Stimulated activated CD8-positive, alpha-beta memory T cell treated with anti-CD3 and anti-CD28 coated beads, Interleukin-7, amount 100 ng/mL, for 48 hours (primary cell): ENCODE measurements at places on chromosomes 2 and 18.

DNA sequence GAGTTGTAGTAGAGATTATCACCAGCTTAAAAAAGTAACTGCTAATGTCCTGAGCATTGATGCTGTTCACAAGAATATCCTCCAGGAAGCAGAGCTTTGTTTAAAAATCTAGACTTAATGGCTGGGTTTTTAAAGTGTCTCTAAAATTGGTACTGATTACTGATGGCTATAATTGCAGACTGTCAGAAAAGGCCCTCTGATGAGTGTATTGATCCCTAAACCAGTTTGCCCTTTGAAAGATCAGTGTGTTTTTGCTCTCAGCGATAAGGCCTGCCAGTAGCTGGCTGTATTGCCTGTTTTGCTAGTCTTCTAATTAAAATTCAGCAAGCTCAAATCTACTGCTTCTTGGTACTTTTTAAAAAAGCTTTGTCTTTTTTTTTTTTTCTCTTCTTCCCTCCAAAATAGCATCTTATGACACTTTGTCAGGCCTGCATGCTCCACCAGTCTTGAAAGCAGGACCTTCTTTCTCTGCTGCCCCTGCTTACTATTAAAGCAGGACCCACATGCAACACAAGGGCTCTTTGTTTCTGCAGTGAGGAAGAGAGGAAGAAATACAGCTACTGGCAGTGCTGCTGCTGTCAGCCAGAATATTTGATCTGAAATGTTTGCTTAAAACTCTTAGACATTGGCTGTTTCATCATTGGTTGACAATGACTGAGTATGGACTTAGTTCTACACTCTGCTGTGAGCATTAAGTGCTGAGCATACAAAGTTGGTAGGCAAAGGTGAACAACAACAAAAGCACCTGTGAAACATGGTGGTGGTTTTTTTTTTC, 1.8 kb downstream of the SEC11C start:
- no peak for DNase-seq

DNA sequence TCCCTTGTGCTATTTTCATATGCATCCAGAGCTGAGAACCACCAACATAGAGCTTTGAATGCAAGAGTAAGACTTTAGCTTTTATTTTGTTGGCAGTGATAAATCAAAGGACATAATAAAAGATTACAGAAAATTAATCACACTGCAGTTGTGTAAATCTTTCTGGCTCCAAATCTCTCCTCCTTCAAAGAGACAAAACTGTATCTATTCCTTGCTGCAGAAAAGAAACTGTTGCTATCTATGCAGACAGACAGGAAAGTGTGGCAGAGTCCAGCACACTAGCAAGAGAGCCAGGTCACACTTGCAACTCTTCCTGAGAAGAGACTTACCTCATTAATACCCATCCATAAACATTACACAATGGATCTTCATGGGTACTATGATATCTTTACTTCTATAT, 57.5 kb downstream of the DTNB start:
- no peak for DNase-seq

GRCh38 chr2:3604991-3605961, 10.4 kb downstream of the COLEC11 start:
- no peak for DNase-seq

DNA sequence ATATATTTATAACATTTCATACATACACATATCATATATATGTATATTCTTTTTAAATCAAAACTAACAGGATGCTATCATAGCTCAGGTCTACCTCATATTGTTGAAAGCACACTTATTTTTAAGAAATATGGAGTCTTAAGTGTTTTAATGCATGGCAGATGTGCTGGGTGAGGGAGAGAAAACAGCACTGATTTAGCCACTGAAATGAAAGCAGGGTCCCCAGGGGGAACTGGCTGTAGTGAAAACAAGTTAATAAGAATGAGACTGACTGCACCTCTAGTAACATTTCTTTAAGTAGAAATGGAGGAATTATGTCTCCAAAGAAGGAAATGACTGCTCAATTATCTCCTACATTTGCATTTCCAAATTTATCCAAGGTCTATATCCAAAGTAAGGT, 857.8 kb downstream of the DCDC2C start:
- no peak for DNase-seq

DNA sequence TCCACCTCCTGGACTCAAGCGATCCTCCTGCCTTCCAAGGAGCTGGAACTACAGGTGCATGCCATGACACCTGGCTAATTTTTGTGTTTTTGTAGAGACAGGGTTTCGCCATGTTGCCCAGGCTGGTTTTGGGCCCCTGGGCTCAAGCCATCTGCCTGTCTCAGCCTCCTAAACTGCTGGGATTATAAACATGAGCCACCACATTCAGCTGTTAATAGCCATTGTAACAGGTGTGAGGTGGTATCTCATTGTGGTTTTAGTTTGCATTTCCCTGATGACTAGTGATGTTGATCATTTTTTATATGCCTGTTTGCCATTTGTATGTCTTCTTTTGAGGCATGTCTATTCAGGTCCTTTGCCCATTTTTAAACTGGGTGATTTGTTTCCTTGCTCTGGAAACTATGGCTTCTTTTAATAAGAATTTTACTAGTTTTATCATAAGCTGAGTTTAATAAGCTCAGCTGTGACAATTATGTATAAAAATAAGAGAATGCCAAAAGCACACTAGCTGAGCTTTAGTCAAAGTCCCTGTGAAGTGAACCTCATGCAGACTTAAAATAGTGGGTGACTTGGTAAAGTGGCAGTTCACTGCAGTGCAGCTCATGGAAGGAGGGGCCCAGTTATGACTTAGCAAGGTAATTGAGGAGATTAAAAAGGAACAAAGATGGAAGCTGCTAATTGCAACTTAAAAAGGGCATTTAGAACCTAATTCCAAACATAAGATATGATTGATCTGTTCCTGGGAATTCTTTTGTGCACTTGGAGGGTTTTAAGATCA, 465.1 kb downstream of the TGIF1 start:
- DNase-seq = no peak

- no peak for DNase-seq
Observed at GRCh38 chr18:78647018-78647417, 332.6 kb upstream of the SALL3 start.

DNA sequence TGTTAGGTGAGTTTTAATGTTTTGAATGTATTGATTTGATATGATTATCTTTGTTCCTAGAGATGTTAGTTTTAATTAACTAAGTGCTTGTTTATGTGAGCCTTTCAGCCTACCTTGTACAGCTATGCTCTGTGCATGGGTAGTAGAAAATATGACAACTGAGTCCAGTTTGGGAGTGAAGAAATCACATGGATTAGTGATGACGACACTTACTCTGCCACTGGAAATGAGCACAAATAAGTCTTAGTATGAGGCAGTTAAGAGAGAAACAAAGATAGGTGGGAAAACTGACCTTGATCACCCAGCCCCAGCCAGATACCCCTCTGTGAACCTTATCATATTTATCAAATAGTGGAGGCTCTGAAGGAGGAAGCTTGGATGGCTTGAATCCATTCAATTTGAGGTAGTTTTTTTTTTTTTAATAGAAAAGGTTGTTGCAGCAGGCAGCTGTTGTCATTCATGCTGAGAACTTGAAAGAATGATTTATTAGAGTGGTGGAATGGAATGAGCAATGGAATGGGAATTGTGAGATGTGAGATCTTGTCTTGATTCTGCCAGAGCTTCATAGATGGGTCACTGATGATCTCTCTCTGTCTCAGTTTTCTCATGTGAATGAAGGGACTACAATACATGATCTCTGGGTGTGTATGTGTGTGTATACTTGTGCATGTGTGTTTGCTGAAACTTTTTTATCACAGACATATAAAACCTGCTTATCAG, 96.4 kb downstream of the MAP3K20 start:
- DNase-seq = no peak

DNA sequence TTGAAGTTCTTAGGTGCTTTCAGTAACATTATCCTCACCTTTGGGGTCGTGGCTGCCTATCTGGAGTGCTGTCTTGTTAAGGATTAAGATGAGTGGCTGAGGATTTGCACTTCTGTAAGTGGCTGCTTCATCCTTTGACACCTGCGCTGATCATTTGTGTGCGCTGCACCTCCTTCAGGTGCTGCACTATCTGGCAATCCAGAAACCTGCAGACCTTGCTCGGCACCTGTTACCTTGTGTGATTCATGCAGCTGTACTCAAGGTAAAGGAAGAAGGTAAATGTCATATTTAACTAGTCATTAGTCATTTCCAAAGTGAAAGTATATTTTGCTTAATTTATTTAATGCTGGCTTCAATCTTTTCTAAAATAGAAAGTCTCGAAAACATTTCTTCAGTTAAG, 110.3 kb downstream of the RAB3GAP1 start:
- DNase-seq = no peak

DNA sequence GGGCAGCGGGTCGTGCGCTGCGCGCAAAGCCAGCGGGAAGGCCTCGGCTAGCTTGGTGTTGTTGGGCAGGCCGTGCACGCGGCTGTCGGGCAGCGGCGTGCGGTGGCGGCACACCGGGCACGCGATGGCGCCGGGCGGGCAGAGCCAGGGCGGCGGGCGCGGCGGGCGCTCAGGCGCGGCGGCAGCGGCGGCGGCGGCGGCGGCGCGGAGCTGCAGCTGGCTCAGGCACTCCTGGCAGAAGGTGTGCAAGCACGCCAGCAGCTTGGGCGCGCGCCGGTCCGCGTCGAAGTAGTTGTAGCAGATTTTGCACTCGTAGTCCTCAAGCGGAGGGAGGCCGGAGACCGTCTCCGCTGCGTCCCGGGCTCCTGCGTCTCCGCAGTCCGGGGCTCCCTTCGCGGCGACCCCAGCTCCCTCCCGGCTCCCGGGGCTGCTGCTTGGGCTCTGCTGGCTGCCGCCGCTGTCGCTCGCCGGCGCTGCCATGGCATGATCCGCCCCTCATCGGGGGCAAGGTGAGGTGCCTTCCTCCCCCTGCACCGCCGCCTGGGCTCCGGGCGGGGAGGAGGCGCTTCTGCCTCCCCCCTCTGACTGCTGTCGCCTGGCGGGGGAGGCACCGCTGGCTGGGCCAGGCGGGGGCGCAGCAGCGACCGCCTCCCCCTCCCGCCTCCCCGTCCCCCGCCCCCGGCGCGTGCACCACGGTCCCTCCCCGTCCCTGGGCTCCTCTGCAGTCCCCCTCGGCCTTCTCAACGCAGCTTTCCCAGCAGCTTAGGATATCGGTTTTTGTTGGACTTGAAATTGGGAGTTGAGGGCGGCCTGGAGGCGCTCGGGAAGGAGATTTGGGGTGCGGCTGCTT, 21.0 kb upstream of the PAX3 start:
- DNase-seq = no peak

DNA sequence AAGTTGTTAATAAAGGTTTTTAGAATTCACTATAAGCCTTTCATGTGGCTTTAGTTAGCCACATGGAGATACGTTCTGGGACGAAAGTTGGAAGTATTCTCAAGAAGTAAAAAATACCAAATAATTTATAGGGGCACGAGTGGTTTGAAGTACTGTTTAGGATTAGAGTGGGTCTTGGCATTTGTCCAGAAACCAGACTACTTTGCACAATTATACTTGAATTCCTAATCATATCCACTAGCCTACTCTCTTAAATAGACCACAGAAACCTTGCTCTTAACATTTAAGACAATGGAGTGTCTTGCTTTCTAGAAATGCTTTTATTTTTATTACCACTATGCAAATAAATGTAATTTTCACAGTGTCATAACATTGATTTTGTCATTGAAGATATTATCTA, 44.6 kb downstream of the UBE2E3 start:
- DNase-seq = no peak

DNA sequence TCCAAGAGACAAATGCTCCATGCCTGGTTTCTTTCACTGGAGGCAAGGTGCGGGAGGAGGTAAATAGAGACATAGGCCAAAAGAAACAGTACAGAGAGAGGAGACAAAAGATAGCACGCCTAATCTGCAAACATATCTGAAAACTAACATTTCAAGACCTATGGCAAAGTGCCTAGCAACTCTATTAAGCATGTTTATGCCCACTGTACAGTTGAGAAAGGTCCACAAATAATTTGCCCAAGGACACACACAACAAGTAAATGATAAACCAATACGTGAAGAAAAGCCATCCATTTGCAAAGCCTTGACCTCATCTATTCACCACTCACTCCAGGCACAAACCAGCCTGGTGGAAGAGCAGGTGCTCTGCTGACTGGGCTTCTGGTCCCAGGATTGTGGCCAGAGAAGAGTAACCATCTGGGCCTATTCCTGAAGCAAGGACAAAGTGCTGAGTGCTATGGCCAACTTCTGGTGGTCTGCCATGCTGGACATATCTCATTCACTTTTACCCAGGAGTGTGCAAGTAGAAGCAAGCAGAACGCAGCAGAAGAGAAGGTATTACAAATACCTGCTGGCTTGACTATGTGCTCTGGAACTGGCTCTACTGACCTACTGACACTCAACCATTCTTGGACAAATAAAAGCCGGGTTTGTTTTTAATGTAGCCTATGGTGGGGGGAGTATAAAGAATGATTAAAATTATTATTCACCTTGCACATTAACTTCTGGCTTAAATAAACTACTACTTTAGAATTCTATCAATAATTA, 25.3 kb downstream of the TMEM131 start:
- DNase-seq = no peak

- no peak for DNase-seq
Observed at GRCh38 chr2:168766600-168766999, 35.8 kb upstream of the NOSTRIN start.

- peak; percentile 36 for DNase-seq
Observed at GRCh38 chr2:101831351-101831865, 133.9 kb downstream of the MAP4K4 start.

DNA sequence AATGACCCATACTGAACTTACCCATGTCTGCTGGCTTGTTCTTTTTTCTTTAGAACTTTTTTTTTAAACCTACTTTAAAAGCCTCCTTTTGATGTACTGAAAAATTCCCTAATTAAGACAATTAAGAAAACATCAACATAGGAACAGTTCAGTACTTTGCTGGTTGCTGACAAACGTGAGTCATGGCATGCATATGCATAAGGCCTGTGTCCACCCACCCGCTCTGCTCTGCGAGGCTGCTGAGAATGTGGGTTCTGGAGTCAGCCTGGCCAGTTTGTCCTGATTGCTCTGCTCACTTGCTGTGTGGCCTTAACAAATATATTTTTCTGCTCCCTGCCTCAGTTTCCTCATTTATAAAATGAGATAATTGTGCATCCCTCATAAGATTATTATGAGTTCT, 27.3 kb downstream of the LAMA3 start:
- DNase-seq = no peak

DNA sequence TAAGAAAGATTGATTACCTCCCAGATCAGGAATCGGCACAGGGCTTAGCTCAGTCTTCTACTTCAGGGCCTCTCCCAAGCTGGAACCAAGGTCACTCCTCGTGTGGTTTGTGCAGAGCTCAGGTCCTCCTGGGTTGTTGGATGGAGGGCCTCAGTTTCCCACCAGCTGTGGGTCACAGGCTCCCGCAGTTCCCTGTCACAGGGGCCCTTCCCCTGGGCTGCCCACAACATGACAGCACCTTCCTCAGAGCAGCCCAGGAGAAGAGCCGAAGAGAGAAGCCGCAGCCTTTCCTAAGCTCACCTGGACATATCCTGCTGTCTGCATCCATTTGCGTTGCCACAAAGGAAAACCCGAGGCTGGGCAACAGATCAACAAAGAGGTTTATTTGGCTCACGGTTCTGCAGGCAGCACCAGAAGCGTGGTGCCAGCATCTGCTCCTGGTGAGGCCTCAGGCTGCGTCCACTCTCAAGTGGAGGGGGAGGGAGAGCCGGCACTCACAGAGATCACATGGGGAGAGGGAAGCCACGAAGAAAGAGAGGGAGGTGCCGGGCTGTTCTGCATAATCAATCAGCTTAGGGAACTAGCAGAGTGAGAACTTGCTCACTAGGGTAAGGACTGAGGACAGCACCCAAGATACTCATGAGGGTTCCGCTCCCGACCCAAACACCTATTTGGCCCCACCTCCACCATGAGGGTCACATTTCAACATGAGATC, 13.0 kb upstream of the ALLC start:
- DNase-seq = no peak
